ENCODE measurements at places on chromosomes 4 and X.

- no peak for DNase-seq
Measured at GRCh38 chr4:85707611-85708010, 232.7 kb downstream of the ARHGAP24 start.

- no peak for DNase-seq
Measured at GRCh38 chr4:186881521-186882220, 158.0 kb upstream of the FAT1 start.

GRCh38 chr4:161167539-161167938, 996.3 kb downstream of the FSTL5 start:
- no peak for DNase-seq

DNA sequence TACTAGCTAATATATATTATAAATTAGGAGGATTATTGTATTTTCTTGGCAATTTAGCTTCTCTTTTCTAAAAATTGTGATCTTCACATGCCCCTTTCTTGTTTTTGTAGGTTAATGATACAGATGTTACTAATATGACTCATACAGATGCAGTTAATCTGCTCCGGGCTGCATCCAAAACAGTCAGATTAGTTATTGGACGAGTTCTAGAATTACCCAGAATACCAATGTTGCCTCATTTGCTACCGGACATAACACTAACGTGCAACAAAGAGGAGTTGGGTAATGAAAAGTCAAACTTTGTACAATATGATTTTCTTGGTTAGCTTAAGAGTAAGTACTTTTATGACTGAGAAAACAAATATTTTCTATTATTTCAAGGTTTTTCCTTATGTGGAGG, 74.1 kb downstream of the SLC10A6 start:
- DNase-seq = no peak

GRCh38 chr4:164203476-164203875, 550.5 kb upstream of the SMIM31 start:
- DNase-seq = no peak

- DNase-seq = no peak
Measured at GRCh38 chr4:27398631-27399310, 538.1 kb downstream of the STIM2 start.

DNA sequence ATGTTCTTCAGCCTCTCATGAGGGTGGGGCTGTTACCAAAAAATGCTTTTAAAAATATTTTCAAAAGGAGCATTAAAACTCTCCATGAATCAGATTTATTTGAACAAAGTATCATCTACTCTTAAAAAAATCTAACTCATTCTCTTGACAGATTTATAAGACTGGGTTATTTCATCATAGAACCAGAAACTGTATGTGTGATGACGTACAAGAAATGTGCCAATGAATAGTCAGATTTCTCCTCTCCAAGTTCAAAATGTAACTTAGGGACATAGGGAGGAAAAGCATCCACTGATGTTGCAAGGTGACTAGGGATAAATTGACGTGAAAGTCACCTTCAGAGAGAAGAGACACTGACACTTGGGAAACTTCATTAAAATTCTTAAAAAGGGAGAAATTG, 89.1 kb upstream of the CLNK start:
- DNase-seq = no peak

Measured in activated naive CD4-positive, alpha-beta T cell treated with anti-CD3 and anti-CD28 coated beads, Interleukin-2, amount 10 ng/mL, durations not matched to agents 7 days and 5 days (primary cell).